Activated naive CD4-positive, alpha-beta T cell treated with Interleukin-2 at 50 U/mL for 16 hours (primary cell): ENCODE measurements at places on chromosomes 3 and 15.
A peak's percentile ranks its signal among the peaks of the same experiment; 100 is the strongest.

DNA sequence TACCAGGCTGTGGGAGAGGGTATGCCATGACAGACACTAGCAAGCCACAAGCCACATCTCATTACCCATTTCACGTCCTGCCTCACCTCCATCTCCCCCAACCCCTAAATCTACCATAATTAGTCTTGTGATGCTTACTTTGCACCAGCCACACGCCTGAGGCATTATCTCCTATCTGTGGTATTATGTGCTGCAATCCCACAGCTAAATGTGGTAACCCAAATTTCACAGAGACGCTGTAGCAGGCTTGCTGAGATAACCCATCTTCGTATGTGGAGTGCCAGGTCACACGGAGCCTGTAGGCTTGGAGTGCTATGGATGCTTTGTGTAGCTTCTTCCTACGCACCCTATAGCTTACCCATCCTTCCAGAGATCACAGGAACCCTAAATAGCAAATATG is 256.7 kb upstream of the KCNH8 start:
- DNase-seq = peak; percentile 7

- no peak for DNase-seq
Observed at GRCh38 chr3:155281912-155282311, 11.6 kb downstream of the STRIT1 start.

- no peak for DNase-seq
Observed at GRCh38 chr15:79743032-79743431, 153.8 kb downstream of the MTHFS start.

DNA sequence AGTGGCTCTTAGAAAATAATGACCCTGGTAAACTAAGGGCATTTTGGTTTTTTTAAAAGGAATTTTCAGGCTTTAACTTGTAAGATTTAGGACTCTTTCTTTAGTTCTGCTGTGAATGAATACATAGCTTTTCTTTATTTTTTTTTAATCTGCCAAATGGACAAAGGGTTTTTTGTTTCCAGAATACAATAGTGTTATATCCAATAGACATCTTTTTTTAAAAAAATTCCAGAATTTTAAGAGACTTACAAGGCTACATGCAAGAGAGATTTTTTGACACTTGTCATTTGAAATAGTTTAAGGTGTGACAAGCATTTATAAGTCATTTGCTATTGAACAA is 38.1 kb downstream of the SETMAR start:
- no peak for DNase-seq

GRCh38 chr3:131396170-131396569 is 14.6 kb downstream of the NUDT16 start:
- no peak for DNase-seq

- no peak for DNase-seq
Observed at GRCh38 chr15:31158858-31159569, 57.5 kb upstream of the TRPM1 start.

GRCh38 chr3:43423142-43423541 is 136.8 kb downstream of the SNRK start:
- no peak for DNase-seq

DNA sequence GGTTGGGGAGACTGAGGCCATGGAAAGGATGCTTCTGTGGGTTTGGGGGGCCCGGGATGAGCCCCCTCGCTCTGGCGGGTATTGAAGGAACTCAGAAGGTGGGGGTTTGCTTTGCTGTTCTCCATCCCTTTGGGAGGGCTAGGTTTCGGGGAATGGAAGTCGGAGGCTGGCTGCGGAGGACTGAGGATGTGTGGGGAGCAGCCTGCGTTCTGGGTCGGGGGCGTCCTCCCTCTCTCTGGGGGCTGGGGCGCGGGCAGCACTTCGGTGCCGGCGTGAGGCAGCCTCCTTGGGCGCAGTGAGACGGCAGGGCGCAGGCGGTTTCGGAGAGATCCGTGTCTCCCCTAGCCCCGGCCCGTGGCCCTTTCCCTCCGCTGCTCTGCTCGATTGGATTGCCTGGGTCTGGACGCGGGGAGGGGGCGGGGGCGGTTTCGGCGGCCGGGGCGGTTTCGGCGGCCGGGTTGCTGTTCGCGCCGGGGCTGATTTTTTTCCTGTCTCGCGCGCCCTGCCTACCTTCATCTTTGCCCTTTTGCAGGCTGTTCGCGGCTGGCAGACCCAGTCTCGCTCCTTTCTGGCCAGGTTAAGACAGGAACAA is 1.4 kb downstream of the PTPRG start:
- DNase-seq = no peak

DNA sequence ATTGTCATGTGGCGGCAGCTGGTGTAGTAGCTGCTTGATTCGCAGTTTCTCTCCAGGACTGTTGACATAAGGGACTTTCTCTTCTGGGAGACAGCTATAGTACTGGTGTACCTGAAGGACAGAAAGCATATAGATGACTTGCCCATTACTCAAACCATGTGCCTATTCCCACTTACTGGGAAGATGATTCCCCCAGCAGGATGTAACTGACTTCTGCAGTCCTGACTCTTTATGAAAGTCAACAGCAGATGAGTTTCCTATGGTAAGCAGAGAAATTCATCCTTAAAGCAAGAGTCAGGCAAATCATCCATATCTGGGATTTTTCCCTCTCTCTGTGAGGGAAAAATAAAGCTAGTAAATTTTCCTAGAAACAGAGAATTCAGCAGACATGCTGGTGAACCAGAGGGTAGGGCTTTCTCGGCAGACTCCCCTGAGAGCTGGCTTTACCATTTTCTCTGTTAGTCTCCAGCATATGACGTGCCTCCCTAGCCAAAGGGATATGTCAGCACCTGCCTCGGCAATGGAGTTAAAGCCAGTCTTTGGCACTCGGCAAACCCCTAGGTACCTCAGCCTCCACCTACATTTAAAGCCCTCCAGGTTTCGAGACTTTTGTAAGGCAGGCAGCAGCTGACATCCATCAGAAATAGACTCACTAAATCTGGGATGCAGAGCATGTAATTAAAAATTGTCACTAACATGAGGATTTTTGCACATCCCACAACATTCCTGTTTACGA is 62.1 kb downstream of the PRICKLE2 start:
- no peak for DNase-seq

DNA sequence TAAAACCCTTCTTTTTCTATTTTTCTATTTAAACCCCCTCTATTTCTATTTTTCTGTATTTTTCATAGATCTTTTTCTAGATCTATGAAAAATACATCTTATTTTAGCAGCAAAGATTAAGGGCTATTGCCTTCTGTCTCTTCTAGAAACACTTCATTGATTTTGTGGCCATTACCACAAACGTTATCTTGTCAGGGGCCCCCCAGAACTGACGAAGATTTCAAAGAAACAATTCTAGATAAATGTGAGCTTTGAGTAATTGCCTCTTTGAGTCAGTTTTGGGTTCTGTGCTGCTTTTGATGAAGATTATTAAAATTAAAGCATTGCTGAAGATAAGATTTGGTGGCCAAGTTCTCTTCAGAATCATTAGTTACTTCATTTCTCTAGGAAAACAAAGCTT is 279.6 kb upstream of the PEX5L start:
- DNase-seq = no peak

GRCh38 chr3:60855250-60855649 is 396.0 kb downstream of the FHIT start:
- no peak for DNase-seq

GRCh38 chr15:90609242-90610180 is 79.8 kb downstream of the CRTC3 start:
- no peak for DNase-seq

- DNase-seq = no peak
Observed at GRCh38 chr3:124815781-124816180, 71.4 kb downstream of the ITGB5 start.

DNA sequence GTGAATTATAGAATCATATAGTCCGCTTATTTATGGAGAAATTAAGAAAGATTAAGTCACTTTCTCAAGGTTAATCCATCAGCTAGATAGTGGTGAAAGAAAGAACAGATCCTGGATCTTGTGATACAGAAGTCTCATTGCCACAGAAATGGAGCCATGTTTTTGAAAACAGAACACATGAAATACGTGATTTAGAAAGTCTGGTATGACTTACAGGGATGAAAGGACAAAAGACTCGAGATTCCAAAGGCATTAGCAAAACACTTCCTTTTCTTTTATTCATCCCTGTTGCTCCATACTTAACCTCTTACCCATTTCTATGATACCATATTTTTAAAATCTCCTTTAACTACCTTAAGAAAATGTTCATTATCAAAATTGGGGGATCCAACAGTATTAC is 40.0 kb upstream of the TEX9 start:
- DNase-seq = no peak

DNA sequence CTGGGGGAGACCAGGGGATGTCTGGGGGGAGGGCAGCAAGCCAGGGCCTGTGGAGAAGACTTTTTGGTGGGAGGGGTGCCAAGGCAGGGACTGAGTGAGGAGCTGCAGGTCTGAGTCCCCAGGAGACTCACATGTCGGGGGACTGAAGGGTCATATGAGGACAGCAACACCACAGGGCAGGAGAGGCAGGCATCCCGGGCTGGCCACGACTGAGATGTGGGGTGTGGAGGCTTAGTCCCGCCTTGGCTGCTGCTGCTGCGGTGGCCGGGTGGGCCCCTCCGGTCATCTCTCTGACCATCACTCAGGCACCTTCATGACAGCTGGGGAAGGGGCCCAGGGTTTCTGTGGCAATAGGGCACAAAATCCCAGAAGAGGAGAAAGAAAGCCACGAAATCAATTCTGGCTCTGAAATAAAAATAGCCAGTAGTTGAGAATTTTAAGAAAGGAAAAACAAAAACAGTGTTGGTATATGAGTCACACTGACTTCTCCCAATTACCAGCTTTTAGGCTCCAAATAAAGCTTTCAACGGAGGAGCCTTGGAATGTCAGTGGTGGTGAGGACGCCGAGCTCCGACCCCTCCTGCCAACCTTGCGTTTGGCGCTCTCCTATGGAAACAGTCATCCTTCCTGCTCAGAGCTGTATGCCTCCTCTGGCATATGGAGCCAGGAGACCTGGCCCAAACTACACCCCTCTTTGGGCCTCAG is 52.9 kb upstream of the ITGA11 start:
- no peak for DNase-seq

DNA sequence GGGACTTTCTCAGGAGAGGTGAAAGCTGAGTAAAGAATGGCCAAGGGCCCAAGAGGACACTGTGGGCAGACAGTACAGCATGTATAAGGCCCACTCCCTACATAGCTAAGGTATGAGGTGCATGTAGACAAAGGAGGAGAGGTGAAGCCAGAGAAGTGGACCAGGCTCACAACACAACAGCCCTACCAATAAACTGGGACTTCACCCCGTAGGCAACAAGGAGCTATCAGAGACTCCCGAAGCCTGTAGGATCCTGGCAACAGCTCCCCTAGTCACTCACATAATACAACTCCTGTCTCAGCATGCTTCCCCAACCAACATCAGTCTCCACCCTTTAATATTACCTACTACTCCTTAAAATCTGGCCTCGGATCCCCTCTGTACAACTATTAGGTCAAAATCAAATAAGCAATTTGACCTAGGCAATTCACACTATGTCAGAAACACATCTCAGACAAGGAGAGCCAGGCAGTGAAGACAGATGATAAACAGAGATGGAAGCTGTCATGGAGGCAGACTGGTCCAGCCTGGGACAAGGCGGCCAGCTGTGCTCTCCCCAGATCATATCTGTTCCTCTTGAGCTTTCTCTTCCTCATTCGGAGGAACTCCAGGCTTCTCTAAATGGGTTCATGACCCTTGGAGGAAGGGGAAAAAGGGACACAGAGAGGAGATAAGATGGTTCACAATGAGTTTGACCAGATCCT is 1.4 kb downstream of the XXYLT1 start:
- DNase-seq = no peak

GRCh38 chr15:79953951-79954444 is 17.0 kb downstream of the BCL2A1 start:
- DNase-seq = no peak

GRCh38 chr15:63948971-63949370 is 97.3 kb downstream of the DAPK2 start:
- no peak for DNase-seq

DNA sequence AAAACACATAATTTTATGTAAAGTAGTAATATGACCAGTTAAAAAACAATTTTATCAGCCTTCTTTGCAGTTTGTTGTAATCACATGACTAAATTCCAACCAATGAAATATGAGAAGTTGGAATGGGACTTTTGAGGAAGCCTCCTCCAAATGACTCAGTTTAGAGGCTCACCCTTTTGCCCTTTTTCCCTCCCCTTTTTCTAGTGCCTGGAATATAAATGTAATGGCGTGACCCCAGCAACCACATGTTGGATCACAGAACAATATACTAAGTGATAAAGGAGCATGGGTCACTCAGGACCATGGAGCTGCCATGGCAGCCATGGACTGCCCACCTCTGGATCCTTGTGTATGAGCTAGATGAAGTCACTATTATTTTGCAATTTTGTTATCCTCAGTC is 48.8 kb upstream of the HEG1 start:
- DNase-seq = no peak

- no peak for DNase-seq
Observed at GRCh38 chr3:52775877-52776276, 1.5 kb upstream of the ITIH1 start.

DNA sequence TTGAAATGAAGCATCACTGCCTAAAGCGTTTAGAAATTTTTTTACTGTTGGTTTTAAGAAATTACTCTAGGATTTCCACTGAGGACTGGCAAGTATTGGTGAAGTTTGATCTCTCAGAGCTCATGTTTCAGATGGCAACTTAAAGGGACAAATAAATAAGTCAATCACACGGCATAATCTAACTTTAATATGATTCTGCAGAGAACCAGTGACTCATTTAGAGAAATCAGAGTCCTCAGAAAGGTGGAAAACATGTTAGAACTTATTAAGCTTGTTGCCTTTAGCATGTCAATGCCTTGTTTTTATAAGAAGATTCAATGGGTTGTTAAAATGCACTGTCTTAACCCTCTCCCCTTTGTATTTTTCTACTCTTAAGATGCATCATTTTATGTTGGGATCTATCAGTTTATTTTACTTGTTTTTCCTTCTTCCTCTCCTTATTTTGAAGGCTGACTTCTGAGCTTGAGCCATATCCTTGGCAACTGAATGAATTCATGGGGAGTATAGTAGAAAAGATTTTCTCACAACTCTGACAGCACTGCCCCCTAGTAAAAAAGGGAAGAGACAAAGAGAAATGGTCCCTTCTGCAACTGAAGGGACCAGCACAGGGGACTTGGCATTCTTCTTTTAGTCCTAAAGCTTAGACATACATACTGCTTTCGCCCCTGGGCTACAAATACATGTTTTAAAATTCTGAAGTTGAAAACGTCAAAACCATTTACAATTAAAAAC is 431.2 kb downstream of the LPP start:
- no peak for DNase-seq

DNA sequence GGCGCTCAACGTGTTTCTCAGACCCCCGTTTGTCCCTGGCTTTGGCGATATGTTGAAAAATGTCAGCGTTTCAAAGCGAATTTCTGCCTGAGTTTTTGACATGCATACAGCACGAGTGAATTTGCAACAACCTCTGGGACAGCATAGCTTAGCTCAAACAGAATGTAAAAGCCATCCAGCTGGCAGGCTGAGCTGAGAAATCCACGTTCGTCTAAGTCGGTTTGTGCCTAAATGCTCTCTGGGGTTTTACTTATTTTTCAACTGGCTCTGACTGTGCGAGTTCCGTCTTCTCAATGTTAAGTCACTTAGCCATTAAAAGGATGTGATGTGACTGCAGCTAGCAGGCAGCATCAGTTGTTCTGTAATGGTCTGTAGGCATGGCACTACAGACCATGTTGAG is 243.5 kb upstream of the SLCO3A1 start:
- no peak for DNase-seq
